Activated naive CD4-positive, alpha-beta T cell treated with Interleukin-2 at 50 U/mL for 16 hours (primary cell): ENCODE measurements at places on chromosomes 4 and X.

DNA sequence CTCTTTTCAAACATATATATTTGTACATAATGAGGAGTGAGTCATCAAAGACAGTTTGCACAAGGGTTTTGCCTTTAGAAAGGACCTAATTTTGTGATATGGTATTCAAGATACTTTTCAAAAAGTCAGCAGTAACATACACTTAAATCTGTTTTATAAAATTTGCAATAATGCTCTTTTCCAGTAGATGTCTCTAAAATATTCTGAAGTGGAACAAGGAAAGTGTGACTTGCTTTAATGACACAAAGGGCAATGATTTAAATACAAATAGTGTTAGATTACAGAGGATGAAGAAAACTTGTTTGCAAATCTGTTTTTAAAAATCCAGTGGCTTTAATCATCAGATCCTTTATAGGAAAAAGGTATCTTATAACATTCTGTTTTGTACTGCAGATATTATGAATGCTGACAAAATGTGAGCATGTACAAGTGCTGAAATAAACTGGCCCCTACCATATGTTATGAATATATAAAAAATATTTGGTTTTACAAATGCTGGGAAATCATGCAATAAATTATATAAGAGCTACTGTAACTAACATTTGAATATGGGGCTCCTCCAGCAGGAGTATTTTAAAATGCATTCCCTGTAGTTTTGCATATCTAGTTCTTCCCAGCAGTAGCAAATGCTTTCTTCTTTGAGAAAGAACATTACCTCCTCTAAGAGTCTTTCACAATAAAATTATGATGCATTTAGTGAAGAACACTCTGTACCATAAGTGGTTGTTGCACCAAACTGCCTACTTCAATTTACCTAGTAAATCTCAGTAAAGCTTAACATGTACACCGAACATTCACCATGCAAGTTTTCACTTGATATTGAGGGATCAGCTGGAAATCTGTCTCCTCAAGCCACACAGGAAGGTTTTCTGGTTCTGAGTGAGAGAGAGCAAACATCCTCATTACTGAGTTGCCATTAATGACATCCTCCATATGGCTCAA lies 20.2 kb downstream of the MMRN1 start:
- DNase-seq: no peak

DNA sequence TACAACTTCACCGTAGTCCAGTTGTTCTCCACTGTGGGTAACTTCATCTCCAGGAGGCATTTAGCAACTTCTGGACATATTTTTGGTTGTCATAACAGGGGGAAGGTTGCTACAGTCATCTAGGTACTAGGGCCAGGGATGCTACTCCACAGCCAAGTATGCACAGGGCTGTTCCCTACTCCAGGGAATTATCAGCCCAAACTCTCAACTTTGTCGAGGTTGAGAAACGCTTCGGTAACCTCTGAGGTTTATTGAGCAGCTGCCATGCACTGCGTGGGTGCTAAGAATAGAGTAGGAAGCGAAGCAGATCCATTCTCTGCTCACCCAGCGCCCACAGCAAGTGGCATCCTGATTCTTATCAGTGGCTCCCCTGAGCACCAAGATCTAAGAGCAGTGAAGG lies 8.2 kb downstream of the FGFBP1 start:
- no peak for DNase-seq

DNA sequence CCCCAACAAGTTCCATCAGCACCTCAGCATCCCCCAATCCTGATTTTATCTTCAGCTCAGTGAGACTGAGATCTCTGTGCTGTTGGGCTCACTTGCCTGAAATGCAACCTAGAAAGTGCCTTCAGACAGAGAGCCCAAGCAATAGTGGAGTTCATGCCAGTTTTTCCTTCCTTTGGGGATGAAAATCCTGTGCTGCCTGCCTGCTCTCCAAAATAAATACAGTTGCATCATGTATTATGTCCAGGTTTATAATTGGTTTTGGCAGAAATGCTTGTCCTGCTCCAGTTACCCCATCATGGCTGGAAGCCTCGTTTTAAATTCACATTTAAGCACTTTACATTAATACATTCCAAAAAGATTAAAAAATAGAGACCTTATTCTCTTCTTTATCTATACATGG lies 1865.5 kb upstream of the TENM3 start:
- DNase-seq: no peak

DNA sequence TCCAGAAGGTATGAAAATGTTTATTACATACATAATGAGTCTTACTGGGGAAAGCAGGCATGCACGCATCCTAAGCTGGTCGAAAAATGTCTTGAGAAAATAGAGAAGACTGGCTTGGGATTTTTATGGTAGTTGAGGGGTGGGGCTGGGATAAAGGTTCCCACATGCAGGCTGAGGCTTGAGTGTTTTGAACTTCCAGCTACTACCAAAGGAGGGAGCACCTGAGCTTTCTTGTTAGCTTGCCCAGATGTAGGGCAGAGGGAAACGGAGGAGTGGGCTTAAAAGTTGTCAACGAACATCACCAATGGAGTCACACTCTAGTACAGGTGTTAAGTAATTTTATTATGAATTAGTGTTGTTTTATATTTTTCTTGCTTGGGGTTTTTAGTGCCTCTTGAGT lies 39.6 kb upstream of the SRPX start:
- DNase-seq: no peak

GRCh38 chrX:37753384-37753783 lies 26.5 kb upstream of the CYBB start:
- no peak for DNase-seq
